Stimulated activated CD4-positive, alpha-beta T cell treated with anti-CD3 and anti-CD28 coated beads, Interleukin-15, amount 100 ng/mL, for 24 hours (primary cell): ENCODE measurements at places on chromosomes 1 and 21.

- DNase-seq, result no peak
Observed at GRCh38 chr1:22408230-22408629, 43.4 kb upstream of the ZBTB40 start.

- DNase-seq, result no peak
Observed at GRCh38 chr1:232459087-232459486, 170.8 kb downstream of the SIPA1L2 start.

- DNase-seq, result no peak
Observed at GRCh38 chr1:18531503-18531845, 50.7 kb downstream of the KLHDC7A start.

- DNase-seq, result no peak
Observed at GRCh38 chr1:6447818-6448748, 17.9 kb downstream of the TNFRSF25 start.

DNA sequence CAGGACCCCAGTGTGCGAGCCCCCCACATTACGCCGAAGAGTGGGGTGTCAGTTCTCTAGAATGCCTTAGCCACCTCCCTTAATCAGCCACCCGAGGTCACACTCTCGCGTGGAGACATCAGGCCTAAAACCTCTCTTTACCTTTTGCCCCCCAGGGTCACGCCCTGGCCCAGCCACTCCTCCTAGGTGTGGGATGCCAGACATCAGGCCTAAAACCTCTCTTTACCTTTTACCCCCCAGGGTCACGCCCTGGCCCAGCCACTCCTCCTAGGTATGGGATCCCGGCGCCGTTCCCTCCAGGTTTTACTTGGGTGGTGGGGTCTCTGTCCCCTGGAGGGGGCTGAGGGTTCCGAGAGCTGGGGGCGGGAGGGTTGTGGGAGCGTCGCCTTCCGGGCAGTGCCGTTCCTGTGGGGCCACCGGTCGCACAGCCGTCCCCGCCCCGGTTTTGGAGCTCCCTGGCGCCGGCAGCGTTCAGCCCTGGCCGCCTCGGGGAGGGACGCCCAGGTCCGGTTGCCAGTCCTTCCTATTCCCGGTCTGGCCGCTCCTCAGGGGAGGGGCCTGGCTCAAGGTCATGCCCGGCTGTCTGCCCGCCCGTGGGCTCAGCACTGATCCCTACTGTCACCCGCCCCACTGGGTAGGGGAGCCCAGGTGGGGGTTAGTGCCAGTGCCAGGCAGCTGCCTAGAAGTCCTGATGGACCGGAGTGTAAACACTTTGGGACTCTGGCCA lies 882 bp downstream of the VPS13D start:
- peak; percentile 21 for DNase-seq

GRCh38 chr1:161506336-161507223 lies 1.3 kb downstream of the FCGR2A start:
- DNase-seq, result no peak

DNA sequence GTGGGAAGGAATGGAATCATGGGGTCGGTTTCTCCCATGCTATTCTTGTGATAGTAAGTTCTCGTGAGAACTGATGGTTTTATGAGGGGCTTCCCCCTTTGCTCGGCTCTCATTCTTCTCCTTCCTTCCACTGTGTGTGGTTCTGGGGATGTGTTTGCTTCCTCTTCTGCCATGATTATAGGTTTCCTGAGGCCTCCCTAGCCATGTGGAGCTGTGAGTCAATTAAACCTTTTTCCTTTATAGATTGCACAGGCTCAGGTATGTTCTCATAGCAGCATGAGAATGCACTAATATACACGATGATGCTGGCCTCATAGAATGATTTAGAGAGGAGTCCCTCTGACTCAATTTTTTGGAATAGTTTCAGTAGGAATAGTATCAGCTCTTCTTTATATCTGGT lies 195.4 kb upstream of the IVNS1ABP start:
- no peak for DNase-seq

- no peak for DNase-seq
Observed at GRCh38 chr1:92862605-92863004, 30.8 kb downstream of the RPL5 start.

- no peak for DNase-seq
Observed at GRCh38 chr1:94299627-94300553, 62.5 kb upstream of the ARHGAP29 start.

- no peak for DNase-seq
Observed at GRCh38 chr1:51287966-51288365, 42.4 kb downstream of the TTC39A start.

DNA sequence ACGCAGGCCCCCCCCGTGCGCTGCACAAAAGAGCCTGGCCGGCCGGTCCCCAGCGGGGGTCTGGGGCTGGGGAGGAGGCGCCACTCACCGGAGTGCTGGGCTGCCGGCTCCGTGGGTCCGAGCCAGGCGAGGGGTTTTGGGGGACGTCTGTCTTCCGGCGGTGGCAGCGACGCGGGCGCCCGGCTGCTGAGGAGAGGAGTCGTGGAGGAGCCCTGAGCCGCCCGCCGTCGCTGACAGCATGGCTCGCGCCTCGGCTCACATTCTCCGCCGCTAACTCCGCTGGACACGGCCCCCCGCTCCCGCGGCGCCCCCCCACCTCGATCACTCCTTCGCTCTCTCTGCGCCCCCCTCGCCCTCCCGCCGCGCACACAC lies 649 bp downstream of the AHDC1 start:
- DNase-seq, result peak; percentile 51

DNA sequence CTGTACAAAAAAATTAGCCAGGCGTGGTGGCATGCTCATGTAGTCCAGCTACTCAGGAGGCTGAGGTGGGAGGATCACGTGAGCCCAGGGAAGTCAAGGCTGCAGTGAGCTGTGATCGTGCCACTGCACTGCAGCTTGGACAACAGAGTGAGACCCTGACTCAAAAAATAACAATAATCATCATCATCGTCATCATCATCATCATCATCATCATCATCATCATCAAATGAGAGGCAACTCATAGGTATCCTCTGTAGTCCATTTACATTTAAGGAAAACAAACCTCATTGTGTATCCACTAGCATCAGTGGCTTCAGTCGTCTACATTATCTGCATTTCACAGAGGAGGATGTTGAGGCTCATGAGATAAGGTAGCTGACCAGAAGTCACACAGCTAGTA lies 68.8 kb upstream of the SELENON start:
- no peak for DNase-seq

GRCh38 chr1:52857443-52857842 lies 14.9 kb downstream of the ZYG11A start:
- no peak for DNase-seq

DNA sequence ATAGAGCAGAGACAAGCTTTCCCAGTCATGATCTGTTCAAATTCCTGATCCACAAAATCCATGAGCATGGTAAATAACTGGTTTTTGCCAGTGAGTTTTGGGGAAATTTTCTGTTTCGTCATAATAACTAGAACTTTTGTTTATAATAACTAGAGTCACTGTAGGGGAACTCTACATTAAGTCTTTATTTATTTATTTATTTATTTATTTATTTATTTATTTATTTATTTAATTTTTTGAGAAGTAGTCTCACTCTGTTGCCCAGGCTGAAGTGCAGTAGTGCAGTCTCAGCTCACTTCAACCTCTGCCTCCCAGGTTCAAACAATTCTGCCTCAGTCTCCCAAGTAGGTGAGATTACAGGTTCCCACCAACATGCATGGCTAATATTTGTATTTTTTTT lies 1106.8 kb downstream of the AMY1C start:
- no peak for DNase-seq

- DNase-seq, result peak; percentile 9
Observed at GRCh38 chr1:245546875-245547274, 392.1 kb downstream of the KIF26B start.
